ENCODE measurements at places on chromosomes 4 and X. TPM values are rescaled to one million over a fixed set of nuclear protein-coding genes. Genes with fewer than 3 reads are reported as not detected.

The TSPAN6 gene
- 17.8 TPM for total RNA-seq

The RASSF6 gene
- total RNA-seq, result not detected

The S100G gene
- total RNA-seq, result not detected

The COPS4 gene
- 37.5 TPM for total RNA-seq

The GABRG1 gene
- not detected for total RNA-seq

The EVC2 gene
- total RNA-seq, result 2.8 TPM

The LANCL3 gene
- 0.05 TPM for total RNA-seq

The TCEAL6 gene
- not detected for total RNA-seq

The EOLA2 gene
- total RNA-seq, result 39.2 TPM

DNA sequence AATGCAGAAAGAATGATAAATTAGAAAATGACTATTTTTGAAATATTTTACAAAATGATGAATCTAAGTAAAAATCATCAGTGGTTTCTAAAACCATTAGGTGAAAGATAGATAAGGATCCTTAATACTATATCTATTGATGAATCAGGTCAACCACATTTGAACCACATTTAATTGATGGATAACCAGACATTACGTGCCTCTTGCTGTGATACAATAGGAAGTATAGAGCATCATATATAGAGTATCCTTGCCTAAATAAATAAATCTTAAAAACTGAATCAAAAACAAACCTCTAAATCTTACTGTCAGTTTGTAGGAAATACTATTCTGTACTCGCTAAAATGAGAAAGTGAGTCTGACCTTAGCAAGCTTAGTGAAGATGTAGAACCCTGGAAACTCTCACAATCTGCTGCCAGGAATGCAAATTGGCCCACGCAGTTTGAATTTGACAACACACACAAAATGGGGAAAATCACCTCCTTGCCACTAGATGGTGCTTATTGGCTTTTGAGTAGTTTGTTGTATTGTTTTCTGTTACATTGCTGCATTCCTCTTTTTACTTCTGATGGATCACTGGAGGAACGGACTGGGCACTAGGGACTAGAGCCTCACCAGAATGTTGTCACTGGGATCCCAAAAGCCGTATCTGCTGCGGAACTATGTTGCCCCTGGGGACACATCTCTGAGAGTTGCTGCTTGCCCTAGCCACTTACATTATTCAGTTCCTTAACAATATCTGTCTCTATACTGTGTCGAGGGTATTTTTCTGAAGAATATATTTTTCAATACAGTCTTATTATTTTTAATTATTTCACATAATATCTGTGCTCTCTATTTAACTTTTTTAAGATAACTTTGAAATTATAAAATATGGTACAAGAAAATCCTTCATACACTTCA, 25.4 kb upstream of the SLAIN2 start:
- H3K27ac ChIP-seq, result no peak overlapping the region
- peaks cover 11% of the 10 kb centered on the region for H3K4me1 ChIP-seq
- H3K4me3 ChIP-seq, result no peak overlapping the region
- H3K36me3 ChIP-seq, result no peaks in the 10 kb centered on the region

GRCh38 chr4:84683064-84683850, 100.3 kb downstream of the CDS1 start:
- peaks cover 24% of the 10 kb centered on the region for H3K36me3 ChIP-seq
- peaks cover 29% of the 10 kb centered on the region for H3K4me1 ChIP-seq
- DNase-seq, result no peak
- H3K27me3 ChIP-seq, result no peaks in the 10 kb centered on the region

GRCh38 chrX:144840616-144841015, 406.7 kb upstream of the SPANXN1 start:
- DNase-seq, result no peak
- no peaks in the 10 kb centered on the region for H3K4me1 ChIP-seq
- H3K27me3 ChIP-seq, result no peaks in the 10 kb centered on the region
- H3K4me3 ChIP-seq, result no peak overlapping the region
- H3K27ac ChIP-seq, result no peak overlapping the region
- H3K36me3 ChIP-seq, result no peaks in the 10 kb centered on the region

DNA sequence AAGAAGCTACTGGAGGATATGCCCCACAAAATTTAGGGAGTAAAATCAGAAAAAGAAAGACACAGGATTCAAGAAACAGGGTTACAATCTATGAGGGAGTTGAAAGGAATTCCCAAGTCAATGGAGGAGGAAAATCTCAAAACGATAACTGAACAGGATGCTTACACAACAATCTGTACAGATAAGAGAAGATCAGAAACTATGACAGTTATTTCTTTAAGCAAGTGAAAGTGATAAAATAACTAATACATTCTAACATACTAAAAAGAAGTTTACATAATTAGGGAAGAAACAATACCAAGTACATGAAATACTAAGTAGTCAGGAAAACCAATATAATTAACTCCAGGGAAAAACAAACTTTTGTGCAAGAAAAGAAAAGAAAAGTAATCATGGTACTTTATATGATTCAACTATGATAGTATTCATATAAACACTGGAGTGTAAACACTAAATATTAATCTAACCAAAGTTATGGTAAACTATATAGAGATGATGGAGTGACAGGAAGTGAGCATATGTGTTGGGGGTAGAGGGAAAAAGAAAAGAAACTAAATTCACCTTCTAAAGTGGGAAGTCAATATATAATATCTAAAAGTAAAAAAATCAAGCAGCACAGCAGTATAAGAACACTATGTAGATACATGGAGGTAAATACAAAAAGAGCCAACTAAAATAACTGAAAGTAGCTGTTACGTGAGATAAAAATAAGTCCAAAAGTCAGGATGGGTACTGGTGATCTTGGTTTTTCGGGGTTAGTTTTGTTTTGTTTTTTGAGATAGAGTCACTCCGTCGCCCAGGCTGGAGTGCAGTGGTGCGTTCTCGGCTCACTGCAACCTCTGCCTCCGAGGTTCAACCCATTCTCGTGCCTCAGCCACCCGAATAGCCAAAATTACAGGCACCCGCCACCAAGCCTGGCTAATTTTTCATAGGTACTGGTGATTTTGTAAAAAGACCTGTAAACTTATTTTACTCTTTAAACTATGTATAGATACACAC, 99.3 kb downstream of the TEX11 start:
- no peaks in the 10 kb centered on the region for H3K4me1 ChIP-seq
- DNase-seq, result no peak
- no peak overlapping the region for H3K27ac ChIP-seq
- H3K27me3 ChIP-seq, result no peaks in the 10 kb centered on the region
- H3K36me3 ChIP-seq, result no peaks in the 10 kb centered on the region

DNA sequence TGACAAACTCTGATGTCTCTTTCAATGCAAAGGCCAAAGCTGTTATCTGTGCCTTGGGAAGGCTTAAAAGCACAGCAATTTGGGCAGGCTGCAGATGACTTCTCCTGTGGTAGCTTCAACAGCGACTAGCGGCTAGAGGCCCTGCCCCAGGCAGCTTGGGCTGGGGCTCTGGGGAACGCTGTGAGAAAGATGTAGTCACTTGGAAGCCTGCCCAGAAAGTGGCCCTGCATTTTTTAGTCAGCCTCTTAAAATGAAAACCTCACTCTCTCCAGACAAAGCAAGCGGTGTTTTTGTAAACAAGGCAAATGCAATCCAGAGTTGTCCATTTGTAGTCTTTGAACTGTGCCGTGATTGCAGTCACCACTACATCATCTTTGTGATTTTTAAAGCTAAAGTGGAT, 27.5 kb downstream of the PCYT1B start:
- no peaks in the 10 kb centered on the region for H3K27me3 ChIP-seq
- H3K4me1 ChIP-seq, result peaks cover 11% of the 10 kb centered on the region
- no peak overlapping the region for H3K4me3 ChIP-seq
- no peak for DNase-seq
- no peak overlapping the region for H3K27ac ChIP-seq

GRCh38 chrX:26783512-26784225, 567.7 kb downstream of the MAGEB5 start:
- no peak overlapping the region for H3K4me3 ChIP-seq
- no peak for DNase-seq
- no peaks in the 10 kb centered on the region for H3K36me3 ChIP-seq
- H3K27me3 ChIP-seq, result no peaks in the 10 kb centered on the region
- H3K27ac ChIP-seq, result no peak overlapping the region

DNA sequence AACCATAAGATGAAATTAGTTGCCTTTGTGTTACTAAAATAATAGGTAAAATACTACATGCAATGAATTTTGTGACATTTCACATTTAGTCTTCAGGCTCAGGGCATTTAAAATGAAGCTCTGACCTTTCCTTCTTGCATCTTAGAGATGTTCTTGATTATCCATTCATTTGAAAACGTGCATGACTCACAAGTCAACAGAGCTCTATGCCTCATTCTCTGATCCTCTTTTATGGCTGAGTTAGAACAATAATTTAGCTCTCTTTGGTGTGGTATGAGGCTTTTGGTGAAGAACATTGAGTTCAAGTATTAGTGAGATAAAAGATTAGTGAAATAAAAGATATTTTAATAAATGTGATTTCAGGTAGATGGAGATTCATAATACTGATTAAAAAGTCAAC, 66.5 kb downstream of the TIGD2 start:
- no peaks in the 10 kb centered on the region for H3K36me3 ChIP-seq
- no peak overlapping the region for H3K27ac ChIP-seq
- no peak for DNase-seq
- peaks cover 9% of the 10 kb centered on the region for H3K4me1 ChIP-seq
- H3K4me3 ChIP-seq, result no peak overlapping the region
- no peaks in the 10 kb centered on the region for H3K27me3 ChIP-seq

DNA sequence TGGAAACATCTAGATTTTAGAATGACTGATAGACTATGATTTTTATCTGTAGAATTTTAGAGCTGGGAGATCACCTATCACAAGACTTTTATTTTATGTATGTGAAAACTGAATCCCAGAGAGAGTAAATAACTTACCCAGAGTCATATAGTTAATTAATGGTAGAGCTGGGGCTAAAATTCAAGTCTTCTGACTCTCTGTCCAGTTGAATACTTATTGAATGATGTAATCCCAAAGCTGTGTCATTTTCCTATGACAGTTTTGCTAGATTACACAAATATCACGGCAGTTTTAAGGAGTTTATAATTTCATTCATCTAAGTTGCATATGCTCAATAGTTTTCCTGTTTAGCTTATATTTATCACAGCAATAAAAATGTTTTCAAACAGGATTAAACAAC, 6.7 kb downstream of the NRK start:
- no peak for DNase-seq
- H3K27ac ChIP-seq, result no peak overlapping the region
- H3K4me1 ChIP-seq, result peaks cover 15% of the 10 kb centered on the region
- H3K27me3 ChIP-seq, result no peaks in the 10 kb centered on the region
- no peaks in the 10 kb centered on the region for H3K36me3 ChIP-seq

GRCh38 chr4:183816882-183817509, 88.1 kb upstream of the STOX2 start:
- H3K4me1 ChIP-seq, result no peaks in the 10 kb centered on the region
- peaks cover 10% of the 10 kb centered on the region for H3K27me3 ChIP-seq
- DNase-seq, result no peak
- no peak overlapping the region for H3K27ac ChIP-seq
- H3K36me3 ChIP-seq, result no peaks in the 10 kb centered on the region

DNA sequence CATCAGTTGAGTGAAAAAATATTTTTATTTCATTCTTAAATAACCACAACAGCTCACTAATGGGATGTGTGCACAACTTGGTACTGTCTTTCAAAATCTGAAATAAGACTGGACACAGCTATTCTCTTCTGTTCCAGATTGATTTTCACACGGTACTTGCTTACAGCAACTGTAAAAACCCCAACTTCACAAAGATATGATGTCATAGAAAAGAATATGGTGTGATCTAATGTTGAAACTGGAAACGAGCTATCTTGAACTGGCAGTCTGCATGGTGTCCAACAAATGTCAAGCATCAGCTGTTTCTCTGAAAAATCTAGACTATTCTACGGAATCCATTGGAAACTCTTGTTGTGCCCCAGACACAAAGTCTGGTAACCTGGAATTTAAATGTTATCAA, 14.7 kb downstream of the HELQ start:
- peaks cover 23% of the 10 kb centered on the region for H3K36me3 ChIP-seq
- H3K4me3 ChIP-seq, result no peak overlapping the region
- H3K27ac ChIP-seq, result no peak overlapping the region
- H3K4me1 ChIP-seq, result no peaks in the 10 kb centered on the region

GRCh38 chr4:67035501-67035900, 509.8 kb downstream of the CENPC start:
- no peak overlapping the region for H3K27ac ChIP-seq
- no peaks in the 10 kb centered on the region for H3K27me3 ChIP-seq
- no peak overlapping the region for H3K4me3 ChIP-seq
- H3K4me1 ChIP-seq, result peaks cover 23% of the 10 kb centered on the region
- DNase-seq, result no peak

GRCh38 chrX:139750390-139750789, 42.4 kb upstream of the MCF2 start:
- H3K27me3 ChIP-seq, result no peaks in the 10 kb centered on the region
- no peak for DNase-seq
- no peak overlapping the region for H3K27ac ChIP-seq
- no peaks in the 10 kb centered on the region for H3K4me1 ChIP-seq
- H3K36me3 ChIP-seq, result peaks cover 21% of the 10 kb centered on the region
- H3K4me3 ChIP-seq, result no peak overlapping the region

- H3K4me1 ChIP-seq, result no peaks in the 10 kb centered on the region
- no peak for DNase-seq
- no peaks in the 10 kb centered on the region for H3K36me3 ChIP-seq
- H3K27ac ChIP-seq, result no peak overlapping the region
These were observed 20.6 kb downstream of the CLIC2 start for GRCh38 chrX:155313766-155314165.

DNA sequence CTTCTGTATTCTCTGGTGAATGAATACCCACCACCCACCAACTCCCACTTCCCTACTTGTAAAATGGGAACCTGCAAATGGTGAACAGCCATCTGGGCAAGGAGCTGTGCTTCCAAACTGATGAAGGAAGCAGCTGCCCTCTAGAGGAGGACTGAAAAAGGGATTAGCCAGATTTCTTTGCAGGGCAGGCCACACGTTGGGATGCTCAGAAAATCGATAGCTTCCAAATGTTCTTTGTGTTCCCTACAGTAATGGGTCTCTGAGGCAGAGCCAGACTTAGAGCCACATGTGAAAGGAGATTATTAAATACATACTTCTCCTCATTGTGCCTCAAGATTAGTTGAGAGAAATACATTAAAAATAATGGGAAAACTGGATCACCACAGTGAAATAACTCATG, 39.3 kb upstream of the LPAR4 start:
- H3K27ac ChIP-seq, result no peak overlapping the region
- H3K4me1 ChIP-seq, result peaks cover 12% of the 10 kb centered on the region
- no peak overlapping the region for H3K4me3 ChIP-seq
- H3K36me3 ChIP-seq, result no peaks in the 10 kb centered on the region
- DNase-seq, result no peak

GRCh38 chr4:47031011-47031678, at the start of gene GABRB1:
TSS of gene GABRB1 (plus strand) at chr4:47031567.
- H3K27me3 ChIP-seq, result peaks cover 52% of the 10 kb centered on the region
- peaks cover 3% of the 10 kb centered on the region for H3K36me3 ChIP-seq
- no peak for DNase-seq
- no peak within 1 kb of the TSS for H3K27ac ChIP-seq

GRCh38 chr4:159430896-159431295, 328.0 kb downstream of the RAPGEF2 start:
- H3K36me3 ChIP-seq, result no peaks in the 10 kb centered on the region
- no peak overlapping the region for H3K27ac ChIP-seq
- no peaks in the 10 kb centered on the region for H3K27me3 ChIP-seq
